ENCODE measurements at places on chromosomes 2 and 18.

DNA sequence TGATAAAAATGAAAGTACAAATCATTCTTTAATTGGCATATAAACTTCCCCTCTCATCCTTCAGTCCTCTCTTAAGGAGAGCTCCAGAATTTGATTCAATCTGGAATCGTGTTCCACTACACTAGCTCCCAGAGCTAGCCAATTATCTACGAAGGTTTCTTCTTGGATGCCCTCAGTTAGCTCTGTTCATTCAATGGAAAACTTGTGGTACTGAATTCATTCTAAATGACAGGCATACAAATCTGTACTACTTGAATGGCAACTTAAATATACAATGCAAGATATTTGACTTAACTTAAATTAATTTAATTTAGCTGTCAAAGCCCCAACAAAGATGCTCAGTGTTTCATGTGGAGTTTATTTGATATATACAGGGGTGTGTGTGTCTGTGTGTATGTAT is 1474.2 kb upstream of the CELF4 start:
- DNase-seq: no peak

DNA sequence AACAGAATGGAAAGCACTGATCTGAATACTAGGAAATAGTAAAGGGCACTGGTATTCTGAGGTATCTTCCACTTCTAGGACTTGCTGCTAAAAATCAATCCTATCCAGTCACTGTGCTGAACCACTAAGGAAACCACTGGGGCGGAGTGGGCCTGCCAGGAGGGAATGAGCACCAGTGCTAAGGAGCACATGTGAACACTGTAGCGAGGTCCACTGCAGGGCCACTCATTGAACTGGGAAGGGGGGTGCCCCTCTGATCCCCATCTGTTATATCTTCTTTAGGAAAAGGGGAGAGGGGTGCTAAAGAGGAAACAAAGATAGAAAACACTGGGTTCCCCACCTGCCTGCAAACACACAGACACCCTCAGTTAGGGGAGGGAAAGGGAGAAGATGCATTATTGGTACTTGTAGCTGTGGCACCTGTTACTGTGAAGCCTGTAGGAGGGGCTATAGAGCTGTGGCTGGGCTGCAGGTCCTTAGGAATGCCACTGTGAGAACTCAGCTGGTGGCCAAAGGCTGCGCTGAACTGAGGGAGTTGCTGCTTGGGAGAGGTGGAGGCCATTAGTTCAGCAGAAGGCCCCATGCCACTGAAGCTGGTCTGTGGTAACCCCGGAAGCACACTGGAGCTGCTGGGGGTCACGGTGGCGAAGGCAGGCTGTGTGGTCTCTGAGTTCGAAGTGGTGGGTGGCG is 81.8 kb downstream of the INO80D start:
- DNase-seq: peak; percentile 43

- DNase-seq: peak; percentile 31
Measured at GRCh38 chr2:32061973-32062861, 1.1 kb upstream of the SPAST start.

DNA sequence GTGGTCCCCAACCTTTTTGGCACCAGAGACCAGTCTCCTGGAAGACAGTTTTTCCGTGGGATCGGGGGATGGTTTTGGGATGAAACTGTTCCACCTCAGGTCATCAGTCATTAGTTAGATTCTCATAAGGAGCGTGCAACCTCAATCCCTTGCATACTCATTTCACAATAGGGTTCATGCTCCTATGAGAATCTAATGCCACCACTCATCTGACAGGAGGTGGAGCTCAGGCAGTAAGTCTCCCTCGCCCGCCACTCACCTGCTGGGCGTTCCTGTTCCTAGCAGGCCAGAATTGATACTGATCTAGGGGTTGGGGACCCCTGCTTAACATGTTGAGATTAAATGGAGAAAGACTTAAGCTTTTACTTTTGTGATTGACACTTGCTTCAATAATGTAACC is 9.9 kb downstream of the NABP1 start:
- no peak for DNase-seq

- no peak for DNase-seq
Measured at GRCh38 chr18:22193466-22193865, 24.1 kb downstream of the GATA6 start.

DNA sequence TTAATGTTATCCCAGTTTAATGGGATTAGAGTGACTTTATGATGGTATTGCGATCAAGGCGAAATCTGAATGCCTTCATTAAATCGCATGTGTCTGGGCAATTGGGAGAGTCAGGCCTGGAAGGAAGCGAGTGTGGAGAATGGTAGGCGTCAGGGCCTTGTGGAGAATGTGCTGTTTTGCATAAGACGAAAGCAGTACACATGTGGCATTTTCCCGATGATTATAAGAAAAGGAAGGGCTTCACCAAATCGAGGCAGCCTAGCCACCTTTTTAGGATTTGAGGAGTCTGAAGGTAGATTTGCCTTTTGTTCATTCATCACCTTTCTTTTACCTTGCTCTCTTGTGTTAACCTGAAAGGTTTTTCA is 1.0 kb downstream of the ZNF532 start:
- DNase-seq: no peak

DNA sequence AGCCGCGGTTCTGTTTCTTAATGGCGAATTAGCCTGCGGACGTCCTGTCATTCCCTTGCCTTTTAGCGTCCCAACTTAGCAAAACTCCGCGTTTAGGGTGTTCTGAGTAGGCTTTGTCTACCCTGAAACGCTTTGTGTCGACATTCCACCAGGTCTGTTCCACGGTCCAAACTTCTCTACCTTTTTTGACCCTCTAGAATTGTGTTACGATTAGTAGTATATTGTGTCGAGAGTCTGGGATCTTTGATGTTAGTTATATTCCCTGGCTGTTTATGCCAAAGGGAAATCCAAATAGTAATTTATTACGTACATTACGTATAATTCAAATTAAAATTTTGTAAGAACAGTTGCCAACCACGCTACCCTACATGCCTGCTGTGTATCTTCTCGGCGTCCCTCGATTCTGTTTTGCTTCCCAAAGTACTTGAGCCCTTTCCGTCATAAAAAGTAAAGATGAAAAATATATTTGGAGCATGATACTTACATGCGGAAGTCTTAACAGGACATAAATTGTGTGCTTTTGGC is 495 bp upstream of the TTC32 start:
- DNase-seq: no peak

- no peak for DNase-seq
Measured at GRCh38 chr18:22591222-22591621, 173.5 kb upstream of the CTAGE1 start.

- DNase-seq: no peak
Measured at GRCh38 chr18:47313901-47314300, 62.4 kb upstream of the SKOR2 start.

DNA sequence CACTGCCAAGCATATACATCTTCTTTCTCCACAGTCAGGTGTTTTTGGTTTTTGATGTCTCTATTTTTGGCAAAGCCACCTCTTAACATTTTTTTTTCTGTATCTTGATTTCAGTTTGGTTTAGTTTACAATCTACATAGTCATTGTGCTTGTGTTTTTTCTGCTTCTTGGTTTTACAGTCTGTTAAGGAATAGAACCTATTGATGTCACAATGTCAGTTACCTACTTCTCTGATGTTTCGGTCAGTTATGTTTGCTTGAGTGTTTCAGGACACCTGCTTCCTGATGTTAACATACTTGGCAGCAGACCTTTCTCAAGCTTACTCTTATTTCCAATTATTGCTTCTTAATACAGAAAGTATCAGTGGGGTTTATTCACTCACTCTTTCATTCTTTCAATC is 253.3 kb downstream of the SPAG16 start:
- DNase-seq: no peak

DNA sequence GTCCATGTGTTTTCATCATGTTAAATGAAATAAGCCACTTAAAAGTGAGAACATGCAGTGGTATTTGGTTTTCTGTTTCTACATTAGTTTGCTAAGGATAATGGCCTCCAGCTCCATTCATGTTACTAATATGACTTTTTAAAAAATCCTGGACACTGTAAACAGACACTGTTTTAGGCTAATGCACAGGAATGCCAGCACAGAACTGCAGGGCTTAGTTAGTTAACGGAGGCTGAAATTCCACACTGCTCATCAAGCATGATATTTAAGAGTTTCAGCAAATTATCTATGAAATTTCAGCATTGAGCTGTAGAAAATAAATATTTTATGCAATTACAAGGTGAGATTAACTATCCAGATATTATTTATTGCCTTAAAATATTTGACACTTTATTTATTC is 42.5 kb upstream of the PAX3 start:
- DNase-seq: no peak

DNA sequence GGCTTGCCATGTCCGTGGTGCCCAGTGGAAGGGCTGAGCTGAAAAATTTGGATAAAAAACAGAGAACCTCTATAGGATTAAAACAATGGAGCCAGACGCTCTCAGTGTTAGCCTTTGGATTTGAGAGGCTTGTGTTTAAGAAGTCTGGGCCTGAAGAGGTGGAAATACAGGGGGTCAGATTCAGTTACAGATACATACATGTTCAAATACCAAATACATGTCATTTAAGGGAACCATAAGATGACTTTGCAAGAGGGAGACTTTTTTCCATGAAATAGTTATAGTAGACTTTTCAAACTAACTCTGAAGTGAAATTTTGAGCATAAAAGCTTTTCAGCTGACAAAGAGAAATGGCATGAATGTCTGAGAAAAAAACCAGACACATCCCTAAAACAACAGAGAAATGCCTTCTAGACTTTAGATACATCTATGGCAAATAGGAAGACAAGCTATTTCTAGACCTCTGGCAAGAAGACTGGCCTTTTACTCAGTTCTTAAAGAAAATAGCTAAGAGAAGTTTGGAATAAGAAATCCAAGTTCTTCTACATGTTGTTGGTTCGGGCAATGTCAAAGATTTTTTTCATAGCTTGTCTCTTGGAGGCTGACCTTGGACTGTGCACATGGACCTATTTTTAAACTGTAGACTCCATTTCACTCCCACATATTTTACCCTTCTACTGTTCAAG is 112.9 kb downstream of the LTBP1 start:
- DNase-seq: no peak

DNA sequence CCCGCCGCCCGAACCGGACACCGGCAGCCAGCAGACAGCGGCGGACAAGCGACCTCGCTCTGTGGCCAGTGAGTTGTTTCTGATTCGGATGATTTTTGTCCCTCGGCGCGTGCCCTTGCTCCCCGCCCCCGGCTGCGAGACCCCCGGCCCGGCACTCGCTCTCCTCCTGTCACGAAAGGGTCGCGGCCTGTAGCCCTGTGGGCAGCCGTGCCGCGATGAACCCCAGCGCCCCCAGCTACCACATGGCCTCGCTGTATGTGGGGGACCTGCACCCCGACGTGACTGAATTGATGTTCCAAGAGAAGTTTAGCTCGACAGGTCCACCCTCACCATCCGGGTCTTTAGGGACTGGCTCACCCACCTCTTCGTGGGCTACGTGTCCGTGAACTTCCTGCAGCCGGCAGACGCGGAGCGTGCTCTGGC is 1257.5 kb upstream of the ACVR2A start:
- DNase-seq: no peak

GRCh38 chr2:45496869-45497268 is 114.2 kb downstream of the SRBD1 start:
- DNase-seq: no peak

- DNase-seq: no peak
Measured at GRCh38 chr2:15638720-15639119, 47.1 kb downstream of the DDX1 start.

GRCh38 chr2:40550085-40550484 is 98.2 kb upstream of the SLC8A1 start:
- DNase-seq: no peak

GRCh38 chr2:221981912-221982470 is 316.8 kb downstream of the PAX3 start:
- peak; percentile 83 for DNase-seq

DNA sequence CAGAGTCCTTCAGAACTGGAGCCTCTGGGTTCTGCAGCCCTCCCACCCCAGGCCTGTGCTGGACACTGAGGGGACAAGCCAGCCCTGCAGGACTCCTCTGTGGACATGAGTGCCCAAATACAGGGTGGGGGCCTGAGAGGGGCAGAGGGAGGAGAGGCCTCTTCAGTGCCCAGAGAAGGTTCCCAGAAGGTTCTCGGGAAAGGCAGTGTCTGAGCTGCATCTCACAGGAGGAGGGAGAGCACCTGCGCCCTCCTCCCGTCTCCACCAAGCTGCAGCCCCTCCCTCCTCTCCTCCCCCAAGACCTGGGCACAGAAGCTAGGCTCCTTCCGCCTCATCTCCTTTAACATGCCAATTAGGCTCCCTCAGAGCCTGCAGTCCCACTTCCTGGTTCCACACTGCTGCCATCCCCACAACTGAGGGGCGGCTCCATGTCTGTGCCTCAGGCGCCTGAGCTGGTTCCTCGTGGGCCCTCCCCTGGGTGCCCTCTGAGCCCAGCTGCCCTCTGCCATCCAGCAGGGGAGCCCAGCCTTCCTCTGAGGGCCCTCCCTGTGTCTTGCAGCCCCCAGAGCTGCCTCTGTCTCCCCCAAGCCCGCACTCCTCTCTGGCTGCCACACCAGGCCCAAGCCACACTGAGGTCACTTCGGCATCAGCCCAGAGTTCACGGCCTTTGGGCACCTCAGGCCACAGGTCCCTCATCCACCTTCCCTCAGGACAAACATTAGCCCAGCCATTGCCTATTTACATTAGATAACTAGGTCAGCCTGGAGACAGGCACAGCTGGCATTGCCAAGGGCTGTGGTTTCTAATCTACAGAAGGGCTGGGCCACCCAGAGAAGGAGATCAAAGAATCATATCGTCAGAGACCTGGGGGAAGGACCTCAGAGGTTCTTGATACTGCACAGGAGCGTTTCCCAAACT is 28.9 kb downstream of the KCNK3 start:
- no peak for DNase-seq

GRCh38 chr2:1518867-1519530 is 105.7 kb downstream of the TPO start:
- DNase-seq: no peak

GRCh38 chr2:43402452-43402937 is 176.1 kb upstream of the ZFP36L2 start:
- DNase-seq: no peak

GRCh38 chr2:12818416-12819102 is 101.8 kb downstream of the TRIB2 start:
- DNase-seq: no peak

DNA sequence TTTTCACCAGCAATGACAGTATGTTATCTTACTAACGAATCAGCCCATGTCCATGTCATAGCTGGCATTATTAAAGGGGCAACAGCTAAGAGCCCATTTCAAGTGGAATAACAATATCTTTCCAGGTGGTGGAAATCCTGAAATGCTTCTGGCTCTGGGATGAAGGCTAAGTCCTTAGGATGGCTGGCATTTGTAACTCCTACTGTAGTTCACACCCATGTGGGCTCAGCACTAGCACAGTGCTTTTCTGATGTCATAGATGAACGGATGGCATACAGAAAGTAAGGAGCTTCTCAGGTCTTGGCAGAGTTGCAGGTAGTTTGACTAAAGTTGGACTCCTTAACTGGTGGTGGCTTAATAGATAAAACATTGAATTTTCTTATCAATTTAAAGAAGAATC is 10.0 kb downstream of the TMEM200C start:
- DNase-seq: no peak

Data from MV-4-11 (cell line).